ENCODE measurements at places on chromosomes 16 and 17. TPM values are rescaled to one million over a fixed set of nuclear protein-coding genes. Genes with fewer than 3 reads are reported as not detected.

The FTSJ3 gene
- 61.0 TPM for total RNA-seq

The MFSD11 gene
- 23.6 TPM for total RNA-seq

The GRAPL gene
- not detected for total RNA-seq

The CMTM2 gene
- not detected for total RNA-seq

The NPB gene
- 1.0 TPM for total RNA-seq

The ACE gene
- total RNA-seq = 0.72 TPM

The C17orf78 gene
- not detected for total RNA-seq
